Stimulated activated CD4-positive, alpha-beta T cell treated with anti-CD3 and anti-CD28 coated beads, Interleukin-1b, Interleukin-23, amount 100 ng/mL, for 1 hour (primary cell): ENCODE measurements at places on chromosomes 2 and 18.

DNA sequence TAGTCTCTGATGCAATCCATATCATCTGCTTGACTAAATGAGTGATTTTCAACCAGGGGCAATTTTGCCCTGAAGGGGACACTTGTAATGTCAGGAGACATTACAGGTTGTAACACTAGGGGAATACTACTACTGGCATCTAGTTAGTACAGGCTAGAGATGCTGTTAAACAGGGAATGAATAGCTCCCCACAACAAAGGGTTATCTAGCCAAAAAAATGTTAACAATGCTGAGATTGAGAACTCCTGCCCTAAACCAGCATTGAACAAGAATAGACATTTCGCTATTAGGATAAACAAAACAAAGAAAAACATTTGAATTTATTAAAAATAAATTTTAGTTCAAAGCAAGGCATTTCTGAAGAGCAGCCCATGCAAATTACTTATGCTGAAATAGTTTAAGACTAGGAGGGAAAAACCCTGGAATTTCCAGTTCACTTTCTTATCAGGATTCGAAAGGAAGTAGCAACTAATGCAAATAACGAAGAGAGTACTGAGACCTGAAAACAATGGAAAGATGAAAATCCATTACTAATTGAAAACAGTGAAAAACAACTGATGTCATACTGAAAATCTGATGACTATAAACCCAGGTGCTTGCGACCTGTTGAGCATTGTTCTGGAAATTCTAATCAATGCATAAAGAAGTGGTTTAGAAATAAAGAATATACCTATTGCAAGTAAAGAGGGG, 53.1 kb downstream of the CAB39 start:
- no peak for DNase-seq

DNA sequence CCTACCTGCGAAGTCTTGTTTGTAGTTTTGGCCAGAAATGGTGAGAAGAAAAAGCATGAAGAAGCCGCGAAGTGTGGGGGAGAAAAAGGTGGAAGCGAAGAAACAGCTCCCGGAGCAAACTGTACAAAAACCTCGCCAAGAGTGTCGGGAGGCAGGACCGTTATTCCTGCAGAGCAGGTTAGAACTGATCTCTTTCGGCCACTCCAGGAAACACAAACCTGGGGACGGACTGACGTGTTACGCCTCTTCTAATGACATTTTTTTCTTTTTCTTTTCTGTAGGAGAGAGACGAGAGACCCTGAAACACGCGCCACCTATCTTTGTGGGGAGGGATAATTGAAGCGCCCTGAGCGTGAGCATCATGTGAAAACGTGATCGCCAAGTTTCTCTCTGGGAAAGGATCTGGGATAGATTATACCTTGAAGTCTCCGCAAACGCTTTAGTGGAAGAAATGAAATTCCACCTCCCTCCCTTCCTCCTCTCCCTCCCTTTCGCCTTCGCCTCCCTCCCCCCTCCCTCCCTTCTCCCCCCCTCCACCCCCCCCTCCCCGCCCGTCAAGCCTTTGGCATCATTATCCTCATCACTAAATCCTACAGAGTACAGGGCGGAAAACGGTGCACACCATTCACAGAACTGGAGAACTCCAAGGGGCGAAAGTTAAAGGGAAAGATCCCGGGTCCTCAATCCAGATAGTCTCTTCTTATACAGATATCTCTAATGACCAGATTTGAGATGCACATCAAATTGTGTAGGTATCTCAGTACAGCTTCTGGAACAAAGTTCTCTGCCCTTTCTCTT, at the start of gene ZEB2:
TSS of gene ZEB2 (minus strand) at position 186 of the 798 bp plus-strand sequence. CDS start 2,769 bp downstream, outside the sequence.
- DNase-seq: no peak

DNA sequence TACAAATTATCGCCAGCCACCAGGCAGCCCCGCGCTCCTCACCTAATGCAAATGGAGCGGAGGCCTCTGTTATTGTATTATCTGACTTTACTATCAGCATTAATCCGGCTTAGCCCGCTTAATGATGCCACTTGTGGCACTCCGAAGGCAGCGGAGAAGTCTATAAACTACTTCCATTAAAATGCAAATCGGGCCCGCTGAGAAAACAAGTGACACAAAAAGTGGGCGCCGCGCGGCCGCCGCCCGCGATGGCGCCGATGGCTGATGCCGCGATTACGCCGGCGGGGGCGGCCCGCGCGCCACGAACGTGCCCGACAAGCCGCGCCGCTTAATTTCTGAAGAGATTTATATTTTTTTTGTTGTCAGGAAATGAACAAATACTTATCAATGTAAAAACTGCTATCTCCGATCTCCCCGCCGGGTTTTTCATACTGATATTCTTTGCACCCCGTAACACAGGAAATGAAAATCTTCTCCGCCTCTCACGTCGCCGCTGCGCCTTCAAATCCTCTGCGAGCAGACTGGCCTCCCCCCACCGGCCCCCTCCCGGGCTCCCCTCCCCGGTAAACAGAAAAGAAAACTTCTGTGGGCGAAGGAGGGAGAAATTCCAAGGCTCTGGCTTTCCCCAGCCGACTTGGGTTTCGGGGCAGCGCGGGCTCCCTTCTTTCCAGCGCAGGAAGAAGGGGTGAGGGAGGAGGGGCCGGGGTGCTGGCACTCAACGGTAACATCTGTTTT, 221.8 kb downstream of the INSIG2 start:
- no peak for DNase-seq

DNA sequence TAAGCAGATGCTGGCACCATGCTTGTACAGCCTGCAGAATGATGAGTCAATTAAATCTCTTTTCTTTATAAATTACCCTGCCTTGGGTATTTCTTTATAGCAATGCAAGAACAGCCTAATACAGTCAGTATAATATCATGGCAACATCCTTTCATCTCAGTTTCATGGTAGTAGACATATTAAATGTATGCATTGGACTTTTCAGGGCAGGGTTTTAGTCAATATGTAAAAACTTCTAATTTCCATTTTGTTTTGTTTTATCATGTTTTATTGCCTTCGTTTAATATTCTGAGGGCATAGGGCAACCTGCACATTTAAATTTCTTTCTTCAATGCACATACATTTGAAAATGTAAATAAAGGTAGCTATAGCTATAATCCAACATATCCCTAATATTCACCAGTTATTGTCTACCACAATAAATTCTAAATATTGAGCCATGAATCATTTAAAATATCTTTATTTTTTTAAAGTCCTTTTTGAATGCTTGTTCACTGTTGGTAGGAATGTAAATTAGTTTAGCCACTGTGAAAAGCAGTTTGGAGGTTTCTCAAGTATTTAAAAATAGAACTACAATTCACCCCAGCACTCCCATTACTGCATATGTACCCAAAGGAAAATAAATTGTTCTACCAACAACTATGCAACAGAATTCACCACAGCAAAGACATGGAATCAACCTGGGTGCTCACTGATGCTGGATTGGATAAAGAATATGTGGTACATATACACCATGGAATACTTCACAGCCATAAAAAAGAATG, 41.8 kb upstream of the GRB14 start:
- DNase-seq: no peak

DNA sequence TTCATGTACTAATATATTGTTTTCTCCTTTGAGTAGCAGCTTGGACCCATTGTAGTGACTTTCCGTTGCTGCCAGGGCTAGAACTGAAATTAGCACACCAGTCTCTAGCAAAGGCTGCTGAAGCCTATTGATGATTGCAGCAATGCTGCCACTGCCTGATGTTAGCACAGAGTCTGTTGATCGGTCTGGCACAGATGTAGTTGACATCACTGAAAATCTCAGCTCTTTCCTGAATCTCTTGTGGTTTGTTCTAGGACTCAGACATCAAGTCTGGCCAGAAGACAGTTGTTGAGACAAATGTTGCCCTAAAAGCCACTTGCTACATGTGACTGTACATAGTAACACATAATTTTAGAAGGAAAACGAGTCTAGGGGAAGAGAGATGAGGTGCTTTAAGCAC, 47.2 kb downstream of the VAPA start:
- DNase-seq: no peak

- no peak for DNase-seq
These were observed 77.5 kb downstream of the FEZ2 start for GRCh38 chr2:36520431-36520830.

- DNase-seq: no peak
These were observed 135.4 kb downstream of the COL6A3 start for GRCh38 chr2:237278568-237278967.
